ENCODE measurements at places on chromosomes 13 and 19. TPM values are rescaled to one million over a fixed set of nuclear protein-coding genes. Genes with fewer than 3 reads are reported as not detected.

DNA sequence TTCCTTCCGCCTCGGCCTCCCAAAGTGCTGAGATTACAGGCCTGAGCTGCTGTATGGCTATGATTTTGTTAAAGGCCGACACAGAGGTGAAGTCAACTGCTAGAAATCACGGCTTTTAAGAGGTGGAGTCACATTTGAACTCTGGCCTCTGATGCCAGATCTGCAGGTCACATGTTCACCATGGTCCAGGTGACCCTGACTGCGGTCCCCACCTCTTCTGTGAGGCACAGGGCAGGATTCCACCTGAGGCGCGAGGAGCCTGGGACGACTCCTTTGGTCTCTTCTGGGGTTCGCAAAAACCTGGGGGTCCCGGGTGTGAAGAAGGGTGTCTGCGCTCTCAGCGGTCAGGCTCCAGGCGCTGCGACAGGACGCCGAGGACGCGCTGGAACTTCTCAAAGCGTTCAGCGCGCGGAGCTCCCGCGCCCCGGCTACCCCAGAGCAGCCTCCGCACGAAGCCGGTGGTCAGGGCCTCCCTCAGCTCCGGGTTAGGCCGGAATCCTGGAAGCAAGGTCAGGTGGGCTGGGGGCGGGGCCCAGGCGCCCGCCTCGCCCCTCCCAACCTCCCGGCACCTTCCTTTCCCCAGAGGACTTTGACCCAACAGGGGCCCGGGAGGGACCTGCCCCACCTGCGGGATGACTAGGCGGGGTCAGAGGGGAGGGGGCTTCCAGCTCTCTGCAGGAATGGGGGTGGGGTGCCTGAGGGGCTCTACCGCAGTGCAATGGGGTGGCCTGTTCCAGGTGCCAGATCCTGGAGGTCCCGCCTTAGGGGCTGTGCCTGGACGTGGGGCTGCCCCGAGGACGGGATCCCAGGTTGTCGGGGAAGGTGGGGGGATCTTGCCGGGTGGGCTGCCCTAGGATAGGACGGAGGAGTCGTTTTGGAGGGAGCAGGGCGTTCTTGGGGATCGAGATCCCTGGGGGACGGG lies 13.0 kb downstream of the TRIP10 start:
- DNase-seq, result no peak

Gene CNFN
- total RNA-seq, result not detected

DNA sequence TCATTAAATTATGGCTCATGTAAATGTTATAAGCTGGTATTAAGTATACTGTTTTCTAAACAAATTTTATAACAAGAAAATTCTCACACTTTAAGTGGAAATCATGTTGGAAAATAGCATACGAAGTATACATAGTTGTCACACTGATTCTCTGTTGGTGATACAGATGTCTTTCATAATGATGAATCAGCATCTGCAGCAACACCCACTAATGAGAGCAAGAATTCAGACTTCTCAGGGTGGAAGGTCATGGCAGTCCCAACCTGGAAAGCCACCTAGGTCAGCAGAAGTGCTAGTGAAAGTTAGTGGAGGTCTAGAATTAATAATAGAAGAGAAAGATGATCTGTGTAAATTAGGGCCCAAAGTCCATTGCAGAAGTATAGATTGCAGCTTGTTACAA lies 719.7 kb upstream of the MIR17HG start:
- DNase-seq, result no peak

- DNase-seq, result peak; percentile 36
Measured at GRCh38 chr19:47229676-47230053, 1.3 kb downstream of the BBC3 start.

- DNase-seq, result no peak
Measured at GRCh38 chr13:45439781-45440462, 21.7 kb upstream of the SLC25A30 start.

Gene CHAMP1
- 14.4 TPM for total RNA-seq

- DNase-seq, result peak; percentile 29
Measured at GRCh38 chr19:51166846-51167490, 24.9 kb downstream of the SIGLEC7 start.

- peak; percentile 51 for DNase-seq
Measured at GRCh38 chr13:110644892-110645521, 29.7 kb downstream of the NAXD start.

- no peak for DNase-seq
Measured at GRCh38 chr13:71254384-71254783, 612.6 kb downstream of the DACH1 start.

DNA sequence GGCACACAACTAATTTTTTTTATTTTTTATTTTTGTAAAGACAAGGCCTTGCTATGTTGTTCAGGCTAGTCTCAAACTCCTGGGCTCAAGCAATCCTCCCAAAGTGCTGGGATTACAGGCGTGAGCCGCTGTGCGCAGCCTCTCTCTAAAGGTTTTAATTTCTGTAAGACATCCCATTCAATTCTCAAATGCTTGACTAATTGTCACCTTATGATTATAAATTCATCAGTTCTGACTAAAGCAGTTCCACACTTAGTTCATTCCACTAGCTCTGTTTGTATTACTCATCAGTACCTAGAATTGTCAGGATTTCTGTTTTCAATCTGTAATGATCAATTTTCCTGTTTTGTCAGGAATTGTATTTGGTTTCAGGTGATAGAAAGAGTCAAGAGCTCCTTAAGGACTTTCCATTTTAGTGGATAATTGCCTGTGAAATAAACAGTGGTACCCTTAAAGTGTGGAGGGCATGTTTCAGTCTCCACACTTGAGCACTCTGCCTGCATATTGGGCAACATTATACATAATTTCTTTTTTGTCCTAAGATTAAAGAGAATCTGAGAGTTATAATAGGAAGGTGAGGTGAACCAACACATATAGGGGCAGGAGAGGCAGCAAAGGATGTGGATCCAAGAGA lies 27.6 kb downstream of the GPALPP1 start:
- DNase-seq, result no peak

DNA sequence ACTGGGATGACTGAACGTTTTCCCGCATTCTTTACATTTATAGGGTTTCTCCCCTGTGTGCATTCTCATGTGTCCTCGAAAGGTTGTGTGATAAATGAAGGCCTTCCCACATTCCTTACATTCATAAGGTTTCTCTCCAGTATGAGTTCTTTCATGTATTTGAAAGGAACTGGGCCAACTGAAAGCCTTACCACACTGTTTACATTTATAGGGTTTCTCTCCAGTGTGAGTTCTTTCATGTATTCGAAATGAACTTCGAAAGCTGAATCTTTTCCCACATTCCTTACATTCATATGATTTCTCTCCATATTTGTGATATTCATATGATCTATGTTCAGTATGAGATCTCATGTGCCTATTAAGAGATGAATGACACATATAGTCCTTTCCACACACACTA lies 19.4 kb downstream of the ZNF709 start:
- DNase-seq, result no peak

Gene PRTN3
- 0.50 TPM for total RNA-seq

Gene CGB3
- not detected for total RNA-seq

GRCh38 chr19:41542622-41543021 lies 33.3 kb upstream of the CEACAM21 start:
- DNase-seq, result no peak

GRCh38 chr19:8416796-8417195 lies 3.7 kb downstream of the MARCHF2 start:
- no peak for DNase-seq

DNA sequence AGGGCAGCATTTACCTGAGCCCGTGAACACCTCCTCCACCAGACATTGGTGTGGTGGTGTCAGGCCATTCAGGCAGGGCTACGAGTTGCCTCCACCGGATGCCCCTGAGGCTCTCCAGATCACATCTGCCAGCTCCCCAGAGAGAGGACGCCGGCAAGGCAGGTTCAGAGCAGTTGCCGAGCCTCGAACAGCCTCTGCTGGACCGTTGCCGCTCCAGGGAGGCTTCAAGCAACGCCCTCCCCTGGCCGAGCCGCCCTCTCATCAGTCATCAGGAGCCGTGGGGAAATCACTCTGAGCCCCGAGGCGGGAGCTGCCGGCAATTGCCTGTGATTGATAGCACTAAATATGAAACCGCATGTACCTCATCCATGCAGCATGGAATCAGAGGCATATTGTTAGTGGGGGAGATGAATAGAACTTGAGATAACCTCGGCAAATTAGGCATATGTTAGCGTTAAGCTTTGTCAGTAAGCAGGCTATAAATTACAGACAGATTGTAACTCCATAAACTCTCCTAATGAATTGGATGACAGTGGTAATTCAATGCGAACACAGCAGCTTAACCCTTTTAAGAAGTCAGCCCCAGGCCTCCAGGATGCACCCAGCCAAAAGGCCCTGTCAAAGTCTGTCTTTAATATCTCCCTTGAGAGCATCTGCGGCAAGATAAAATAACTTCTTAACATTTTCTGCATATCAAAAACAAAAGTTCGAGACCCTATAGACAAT lies 29.8 kb upstream of the SPACA7 start:
- DNase-seq, result no peak

DNA sequence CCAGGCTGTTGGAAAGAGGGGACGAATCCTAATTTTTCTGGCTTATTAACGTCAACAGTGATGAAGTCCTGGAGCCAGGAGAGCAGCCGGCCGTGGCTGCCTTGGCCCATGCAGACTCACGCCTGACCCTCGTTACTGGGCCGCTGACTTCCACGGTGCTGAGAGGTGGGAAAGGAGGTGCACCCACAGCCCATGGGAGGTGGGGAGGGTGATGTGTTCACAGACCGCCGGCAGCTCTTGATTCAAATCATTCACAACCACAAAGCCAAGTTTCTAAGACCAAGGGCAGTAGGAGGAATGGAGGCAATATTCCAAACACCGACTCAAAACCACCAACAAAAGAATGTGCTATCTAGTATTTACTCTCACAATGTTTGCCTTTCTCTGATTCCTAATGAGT lies 24.3 kb downstream of the COL4A2 start:
- no peak for DNase-seq

GRCh38 chr13:87999240-87999700 lies 328.1 kb downstream of the SLITRK5 start:
- no peak for DNase-seq

GRCh38 chr13:93824286-93824685 lies 597.7 kb downstream of the GPC6 start:
- DNase-seq, result no peak

Gene URAD
- total RNA-seq, result not detected

Gene CATSPERD
- not detected for total RNA-seq

- no peak for DNase-seq
Measured at GRCh38 chr19:56896095-56896494, 55.6 kb upstream of the PEG3 start.

Gene SRRM5
- 1.6 TPM for total RNA-seq

Gene CDC42EP5
- total RNA-seq, result not detected

GRCh38 chr19:19064811-19065745 lies 1.3 kb downstream of the SLC25A42 start:
- peak; percentile 14 for DNase-seq

Data from T-cell (primary cell).